Liver (tissue), 10 donors: ENCODE measurements at places on chromosomes 13 and 19. TPM values are rescaled to one million over a fixed set of nuclear protein-coding genes. Genes with fewer than 3 reads are reported as not detected.

KCNC3 gene
- total RNA-seq = 1.4 TPM

DNA sequence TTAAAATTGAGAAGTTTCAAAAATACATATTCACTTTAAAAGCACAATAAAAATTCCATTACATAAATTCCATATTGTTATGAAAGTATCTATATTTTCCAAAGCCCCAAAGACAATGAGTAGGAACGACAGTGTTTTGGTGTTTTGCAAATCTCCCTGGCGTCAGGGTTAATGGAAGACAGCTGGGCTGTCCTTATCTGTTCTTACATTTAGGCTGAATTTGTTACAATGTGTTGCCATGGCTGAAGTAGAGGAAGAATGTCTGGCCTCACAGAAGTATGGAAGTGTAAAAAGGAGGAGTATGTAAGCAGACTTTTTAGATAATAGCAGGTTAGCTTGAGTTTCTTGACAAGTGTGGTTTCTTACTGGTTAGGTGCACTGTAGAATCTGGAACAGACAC lies 124.4 kb upstream of the SPATA13 start:
- DNase-seq = no peak

SNRPA gene
- total RNA-seq = 27.1 TPM

NLRP9 gene
- not detected for total RNA-seq

ICAM3 gene
- 15.9 TPM for total RNA-seq

DNA sequence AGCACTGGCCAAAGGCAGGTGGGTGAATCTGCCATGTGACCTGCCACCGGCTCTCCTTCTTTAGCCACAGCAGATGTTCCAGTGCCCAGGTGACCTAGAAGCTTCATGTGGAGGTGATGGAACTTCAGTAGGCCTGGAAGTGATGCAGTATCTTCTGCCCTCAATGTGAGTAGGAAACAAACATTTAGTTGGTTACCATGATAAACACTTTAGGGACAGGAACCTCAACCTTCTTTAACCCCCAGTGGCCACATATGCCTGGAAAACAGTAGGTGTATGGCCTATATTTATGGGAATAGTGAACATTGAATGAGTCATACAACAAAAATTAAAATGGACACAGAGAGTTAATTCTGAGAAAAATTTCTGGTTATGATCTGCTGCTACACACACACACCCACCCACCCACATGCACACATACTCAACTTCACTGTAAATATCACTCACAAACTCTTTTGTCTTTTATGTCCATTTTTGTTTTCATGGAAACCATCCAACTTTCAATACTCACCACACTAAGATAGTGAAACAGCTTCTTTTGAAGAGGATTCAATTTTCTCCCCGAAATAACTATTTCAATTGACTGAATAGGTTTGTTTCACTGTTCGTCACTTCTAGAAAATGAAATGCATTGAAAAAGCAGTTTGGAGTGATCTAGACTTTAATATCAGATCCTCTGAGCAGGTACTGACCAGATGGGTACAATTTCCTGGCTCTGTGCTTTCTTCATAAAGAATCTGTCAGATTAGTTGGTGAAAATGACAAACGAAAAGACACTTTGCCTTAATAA lies 97.3 kb downstream of the STARD13 start:
- no peak for DNase-seq

GRCh38 chr13:71492346-71492871 lies 374.6 kb downstream of the DACH1 start:
- no peak for DNase-seq

DNA sequence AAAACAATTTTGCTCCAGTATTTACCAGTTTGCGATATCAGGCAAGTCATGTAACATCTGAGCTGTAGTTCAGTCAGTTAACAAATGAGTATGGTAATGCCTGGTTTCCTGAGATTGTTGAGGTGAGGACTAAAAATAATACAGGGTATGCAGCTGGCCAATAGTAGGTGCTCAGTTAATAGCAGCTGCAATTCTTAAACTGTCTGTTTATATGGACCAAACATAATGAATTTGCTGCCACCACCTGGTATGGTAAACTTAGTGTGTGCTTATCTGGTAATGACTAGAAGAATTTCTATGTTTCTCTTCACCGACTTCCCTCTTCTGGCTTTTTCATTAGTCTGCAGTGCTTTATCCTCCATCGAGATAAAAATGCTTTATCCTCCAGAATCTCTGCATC lies 9.1 kb downstream of the ZMYM2 start:
- DNase-seq = no peak

TLE2 gene
- 9.3 TPM for total RNA-seq

DNA sequence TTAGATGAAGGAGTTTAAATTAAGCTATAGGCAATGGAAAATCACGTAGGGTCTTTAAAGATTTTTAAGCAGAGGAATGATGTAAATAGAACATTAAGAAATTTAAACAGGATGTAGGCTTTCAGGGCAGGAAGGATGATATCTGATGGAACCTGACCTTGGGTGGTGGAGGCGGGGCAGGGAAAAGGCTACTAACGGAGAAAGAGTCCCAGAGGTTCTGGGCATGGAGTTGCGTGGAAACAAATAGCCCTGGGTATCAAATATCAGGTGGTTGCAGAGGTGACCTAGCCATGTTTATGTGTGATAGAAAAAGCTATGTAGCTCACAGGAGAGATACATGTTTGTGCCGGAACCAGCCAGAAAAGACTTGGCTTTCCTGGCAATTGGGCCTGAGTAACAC lies 7.8 kb upstream of the CDK8 start:
- DNase-seq = no peak

DNA sequence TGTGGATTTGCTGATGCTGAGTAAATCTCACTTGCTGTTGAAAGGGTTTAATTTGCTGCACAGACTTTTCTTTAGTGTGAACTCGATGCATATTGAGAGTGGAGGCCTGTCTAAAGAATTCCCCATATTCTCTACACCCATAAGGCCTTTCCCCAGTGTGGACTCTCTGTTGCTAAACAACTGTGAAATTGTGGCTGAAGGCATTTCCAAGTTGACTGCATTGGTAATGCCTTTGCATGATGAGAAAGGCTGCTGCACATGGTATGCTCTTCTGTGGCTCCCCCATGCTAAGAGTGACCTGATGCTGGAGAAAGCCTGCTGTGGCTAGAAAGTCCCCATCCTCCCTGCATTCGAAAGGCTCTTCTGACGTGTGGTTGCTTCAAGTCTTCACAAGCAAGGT lies 6.6 kb upstream of the ZNF599 start:
- DNase-seq = no peak

DNA sequence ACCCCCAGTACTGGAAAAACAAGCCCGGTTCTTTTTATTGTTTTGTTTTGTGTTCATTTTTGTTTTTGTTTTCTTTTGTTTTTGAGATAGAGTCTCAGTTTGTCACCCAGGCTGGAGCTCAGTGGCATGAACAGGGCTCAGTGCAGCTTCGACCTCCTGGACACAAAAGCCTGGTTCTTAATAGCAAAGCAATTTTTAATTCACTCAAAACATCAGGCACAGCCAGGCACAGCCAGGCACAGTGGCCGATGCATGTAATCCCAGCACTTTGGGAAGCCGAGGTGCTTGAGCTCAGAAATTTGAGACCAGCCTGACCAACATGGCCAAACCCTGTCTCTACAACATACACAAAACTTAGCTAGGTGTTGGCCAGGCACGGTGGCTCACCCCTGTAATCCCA lies 30.7 kb downstream of the INSR start:
- no peak for DNase-seq

GRCh38 chr13:38866649-38867048 lies 124.0 kb downstream of the STOML3 start:
- no peak for DNase-seq

DNA sequence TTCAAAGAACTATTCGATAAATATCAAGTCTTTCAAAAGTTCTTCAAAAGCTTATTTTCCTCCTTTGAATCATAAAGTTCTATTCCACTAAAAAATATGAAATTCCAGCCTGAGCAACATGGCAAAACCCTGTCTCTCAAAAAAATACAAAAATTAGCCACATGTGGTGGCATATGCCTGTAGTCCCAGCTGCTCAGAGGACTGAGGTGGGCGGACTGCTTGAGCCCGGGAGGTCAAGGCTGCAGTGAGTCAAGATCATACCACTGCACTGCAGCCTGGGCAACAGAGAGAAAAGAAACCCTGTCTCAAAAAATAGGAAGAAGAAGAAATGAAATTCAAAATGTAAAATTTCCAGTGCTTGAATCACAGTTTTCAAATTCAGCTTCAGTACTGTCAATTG lies 24.6 kb downstream of the CAB39L start:
- DNase-seq = no peak

DNA sequence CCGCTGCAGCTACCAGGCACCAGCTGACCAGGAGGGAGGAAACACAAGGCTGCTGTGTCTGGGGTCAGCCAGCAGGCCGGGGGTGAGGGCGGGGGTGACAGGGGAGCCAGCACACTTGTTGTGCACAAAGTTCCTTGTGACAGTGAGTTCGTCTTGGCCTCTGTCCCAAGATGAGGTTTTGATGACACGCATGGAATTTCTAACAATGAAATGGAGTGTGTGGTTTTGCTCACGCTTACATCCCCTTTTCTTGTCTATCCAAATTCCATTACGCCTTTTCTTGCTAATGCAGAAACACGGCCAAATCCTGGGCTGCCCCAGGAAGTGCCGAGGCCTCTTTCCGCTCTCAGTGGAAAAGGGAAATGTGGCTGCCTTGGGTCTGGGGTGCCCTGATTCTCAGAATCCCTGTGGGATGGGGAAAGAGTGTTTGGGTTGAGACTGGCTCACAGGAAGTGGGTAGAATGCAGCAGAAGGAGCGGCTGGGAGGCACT lies 73.8 kb downstream of the GADD45B start:
- DNase-seq = no peak

SLAIN1 gene
- 7.9 TPM for total RNA-seq

RNF113B gene
- total RNA-seq = not detected

DNA sequence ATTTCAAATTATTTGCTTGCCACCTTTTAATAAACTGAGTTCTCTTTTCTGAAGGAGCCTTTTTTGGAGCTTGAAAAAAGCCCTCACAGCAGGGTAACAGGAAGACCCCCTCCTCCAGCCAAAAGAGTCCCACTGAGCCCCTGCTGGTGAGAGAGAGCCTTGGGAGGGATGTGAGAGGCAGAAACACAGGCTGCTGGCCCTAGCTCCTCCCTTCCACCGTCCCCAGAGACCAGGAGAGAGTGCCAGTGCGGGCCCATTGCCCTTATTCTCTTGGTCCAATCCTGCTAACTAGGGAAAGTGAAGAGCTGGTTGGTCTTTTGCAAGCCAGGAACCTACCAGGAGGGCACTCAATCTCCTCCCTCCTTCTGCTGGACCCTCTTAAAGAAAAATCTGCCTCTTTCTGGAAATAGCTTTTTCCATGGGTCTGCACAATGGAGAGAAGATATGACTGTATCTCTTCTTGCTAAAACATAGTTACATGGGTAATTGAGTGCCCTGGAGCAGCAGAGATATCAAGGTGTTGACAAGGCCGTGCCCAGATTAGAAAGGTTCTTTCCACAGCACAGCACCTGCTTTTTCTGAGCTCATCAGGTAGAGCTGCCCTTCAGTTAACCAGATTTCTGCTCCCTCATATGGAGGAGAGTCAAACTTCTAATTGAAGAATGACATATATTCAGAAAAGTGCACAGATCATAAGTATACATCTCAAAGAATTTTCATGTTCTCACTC lies 113.9 kb downstream of the LRCH1 start:
- DNase-seq = no peak

GRK1 gene
- total RNA-seq = not detected

DNA sequence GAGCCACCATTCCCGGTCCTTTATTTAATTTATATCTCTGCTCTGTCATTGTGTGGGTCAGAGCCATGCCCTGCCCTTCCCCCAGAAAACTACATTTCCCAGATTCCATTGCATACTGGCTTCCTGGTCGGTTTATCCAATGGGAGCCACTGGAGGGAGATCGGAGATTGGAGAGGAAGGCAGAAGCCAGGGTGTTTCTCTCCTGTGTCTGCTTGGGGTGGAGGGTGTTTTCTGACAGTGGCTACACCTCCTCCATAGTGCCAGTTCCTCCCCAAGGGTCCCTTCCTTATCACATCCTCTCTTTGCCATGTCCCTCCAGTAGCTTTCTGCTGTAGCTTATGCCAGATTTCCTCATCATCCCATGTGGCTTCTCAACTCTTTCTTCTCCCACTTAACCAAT lies 19.0 kb downstream of the OLFM2 start:
- DNase-seq = no peak

TEX26 gene
- total RNA-seq = not detected

- DNase-seq = no peak
Measured at GRCh38 chr13:35598233-35598632, 121.7 kb upstream of the MAB21L1 start.

PSG1 gene
- not detected for total RNA-seq

- no peak for DNase-seq
Measured at GRCh38 chr19:51971624-51972023, 15.0 kb downstream of the ZNF350 start.

VAV1 gene
- total RNA-seq = 6.3 TPM

KXD1 gene
- total RNA-seq = 31.8 TPM

DNA sequence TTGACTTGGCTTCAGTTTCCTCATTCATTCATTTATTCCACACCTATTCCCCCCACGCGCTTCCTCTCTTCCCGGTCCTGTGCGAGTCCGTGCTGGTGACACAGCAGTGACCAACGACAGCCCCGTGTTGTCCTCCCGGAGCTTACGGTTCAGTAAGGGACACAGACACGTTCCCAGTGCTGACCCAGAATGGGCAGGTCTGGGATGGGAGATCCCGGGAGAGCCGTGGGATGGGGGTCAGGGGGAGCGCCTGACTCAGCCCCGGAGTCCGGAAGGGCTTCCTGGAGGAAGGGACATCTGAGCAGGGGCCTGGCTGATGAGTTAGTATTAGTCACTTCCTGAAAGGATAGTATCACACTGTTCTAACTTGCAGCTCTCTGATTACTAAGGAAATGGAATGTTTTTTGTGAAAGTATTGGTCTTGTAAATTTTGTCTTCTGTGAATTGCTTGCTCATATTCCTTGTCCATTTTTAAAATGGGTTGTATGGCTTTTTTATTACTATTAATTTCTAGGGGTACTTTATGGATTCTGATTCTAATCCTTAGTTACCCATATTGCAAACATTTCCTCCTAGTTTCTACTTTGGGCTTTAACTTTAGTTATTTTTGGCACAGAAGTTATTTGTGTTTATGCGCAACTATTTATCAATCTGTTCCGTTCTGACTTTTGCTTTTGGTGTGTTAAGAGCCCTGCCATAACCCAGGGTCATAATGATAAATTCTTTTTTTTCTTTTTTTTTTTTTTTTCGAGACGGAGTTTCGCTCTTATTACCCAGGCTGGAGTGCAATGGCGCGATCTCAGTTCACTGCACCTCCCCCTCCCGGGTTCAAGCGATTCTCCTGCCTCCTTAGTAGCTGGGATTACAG lies 708 bp upstream of the ERCC1 start:
- DNase-seq = no peak

ERF gene
- 8.7 TPM for total RNA-seq

- no peak for DNase-seq
Measured at GRCh38 chr13:50910485-50910805, 854 bp downstream of the RNASEH2B start.

DNA sequence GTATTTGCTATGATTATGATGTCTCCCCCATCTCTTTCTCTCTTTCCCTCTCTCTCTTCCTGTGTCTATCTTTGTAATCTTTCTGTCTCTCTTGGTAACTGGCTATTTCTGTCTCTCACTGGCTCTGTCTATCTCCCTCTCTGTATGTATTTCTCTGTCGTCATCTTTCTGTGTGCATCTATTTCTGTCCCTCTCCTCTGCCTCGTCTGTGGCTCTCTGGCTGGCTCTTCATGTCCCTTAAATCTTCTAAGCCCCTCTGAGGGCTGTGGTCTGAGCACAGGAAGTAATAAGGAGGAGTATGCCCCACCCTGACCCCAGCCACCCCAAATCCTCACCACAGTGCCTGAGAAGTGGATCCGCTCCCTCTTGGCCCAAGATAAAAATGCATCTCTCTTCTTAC lies 104.4 kb downstream of the DNAJC15 start:
- no peak for DNase-seq

LMTK3 gene
- not detected for total RNA-seq
